ENCODE measurements at places on chromosomes 3 and 15.

DNA sequence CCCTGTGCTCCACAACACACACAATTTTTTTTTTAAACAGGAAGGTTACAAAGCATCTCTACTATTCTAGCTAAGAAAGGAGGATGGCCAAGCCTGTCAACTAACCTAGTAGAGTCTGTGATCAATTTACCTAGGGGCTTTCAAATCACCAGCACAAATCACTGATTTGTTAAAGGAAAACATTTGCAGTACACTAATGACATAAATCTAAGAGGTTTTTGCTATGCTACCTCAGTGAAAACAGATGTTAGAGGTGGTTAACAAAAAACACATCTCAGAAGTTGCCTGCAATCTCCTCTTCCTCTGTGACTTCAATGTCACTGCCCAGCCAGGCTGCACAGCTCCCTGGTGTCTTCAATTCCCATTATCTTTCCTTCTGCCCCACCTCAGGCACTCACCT is 72.0 kb downstream of the RAD18 start:
- no peak for DNase-seq

DNA sequence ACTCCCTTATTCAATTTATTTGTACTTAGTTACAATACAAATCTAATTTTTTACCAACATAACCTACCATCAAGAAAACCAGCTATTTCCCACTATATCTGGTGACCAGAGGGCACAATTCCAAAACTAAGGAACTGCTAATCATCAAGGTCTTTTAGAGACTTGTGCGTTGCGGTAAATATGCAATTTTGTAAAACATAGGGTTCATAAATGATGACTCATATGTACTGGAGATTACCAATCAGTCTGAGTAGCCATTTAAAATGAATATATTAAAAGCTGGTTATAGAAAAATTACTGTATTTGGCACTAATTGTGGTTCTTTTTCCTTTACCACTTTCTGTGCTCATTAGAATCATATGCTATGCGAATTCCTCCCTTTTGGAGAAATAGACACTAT is 859.6 kb downstream of the ROBO1 start:
- no peak for DNase-seq

DNA sequence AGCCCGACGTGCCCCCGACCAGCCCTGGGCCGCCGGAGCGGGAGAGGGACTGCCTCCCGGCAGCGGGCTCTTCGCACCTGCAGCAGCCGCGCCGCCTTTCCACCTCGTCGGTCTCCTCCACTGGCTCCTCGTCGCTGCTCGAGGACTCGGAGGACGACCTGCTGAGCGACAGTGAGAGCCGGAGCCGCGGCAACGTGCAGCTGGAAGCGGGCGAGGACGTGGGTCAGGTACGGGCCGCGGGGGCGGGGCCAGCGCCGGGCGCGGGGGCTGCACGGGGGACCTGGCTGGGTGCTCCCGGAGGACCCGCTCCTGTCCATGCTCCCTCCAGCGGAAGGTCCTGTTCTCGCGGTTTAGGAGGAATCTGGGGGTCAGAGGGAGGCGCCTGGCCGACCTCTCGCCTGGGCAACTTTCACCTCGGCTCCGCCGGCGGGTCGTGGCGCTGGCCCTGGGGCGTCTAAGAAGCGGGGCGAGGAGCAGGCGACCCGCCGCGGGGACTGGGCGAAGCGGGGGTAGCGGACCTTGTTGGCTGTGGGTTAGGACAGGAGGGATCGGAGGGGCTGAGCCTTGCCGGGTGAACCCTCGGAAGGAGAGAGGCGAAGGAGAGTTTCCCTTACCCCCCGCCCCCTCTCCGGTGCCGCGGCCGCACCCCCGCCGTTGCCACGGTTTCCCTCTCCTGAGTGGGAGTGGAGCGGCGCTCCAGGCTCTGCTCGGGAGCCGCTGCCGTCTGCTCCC is 682 bp downstream of the ITPKA start:
- no peak for DNase-seq

DNA sequence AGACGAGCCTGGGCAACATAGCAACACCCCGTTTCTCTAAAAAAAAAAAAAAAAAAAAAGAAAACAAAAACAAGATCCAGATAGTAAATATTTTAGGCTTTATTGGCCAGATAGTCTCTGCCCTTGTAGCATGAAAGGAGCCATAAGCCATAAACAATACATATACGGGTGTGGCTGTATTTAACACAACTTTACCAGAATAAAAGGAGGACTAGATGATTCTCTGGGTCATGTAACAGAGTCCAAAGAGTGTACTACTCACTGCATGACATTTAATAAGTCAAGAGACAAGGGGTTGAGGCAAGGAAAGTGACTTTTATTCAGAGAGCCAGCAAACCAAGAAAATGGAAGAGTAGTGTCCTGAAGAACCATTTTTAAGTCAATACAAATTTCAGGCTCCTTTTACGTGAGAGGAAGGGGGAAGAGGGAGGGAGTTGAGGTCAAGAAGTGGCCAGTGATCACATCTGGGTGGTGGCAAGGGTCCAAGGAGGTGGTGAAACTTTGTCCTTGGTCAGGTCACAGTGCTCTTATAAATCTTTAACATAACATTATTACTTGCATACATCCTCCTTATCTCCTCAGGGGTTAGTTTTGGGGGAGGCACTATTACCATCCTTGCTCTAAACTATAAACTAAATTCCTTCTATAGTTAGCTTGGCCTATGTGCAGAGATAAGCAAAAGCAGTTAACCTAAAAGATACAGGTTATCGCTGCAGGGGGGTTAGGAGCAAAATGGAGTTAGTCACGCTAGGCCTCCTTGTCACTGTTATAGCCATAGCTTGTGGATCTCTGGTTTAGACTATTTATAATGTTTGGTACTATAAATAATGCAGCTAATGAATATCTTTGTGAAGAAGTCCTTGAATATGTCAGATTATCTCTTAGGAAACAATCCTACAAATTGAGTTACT is 46.1 kb downstream of the METTL6 start:
- no peak for DNase-seq

GRCh38 chr3:2354702-2355101 is 256.0 kb downstream of the CNTN4 start:
- DNase-seq, result no peak

- DNase-seq, result no peak
Observed at GRCh38 chr3:12143949-12144504, 14.7 kb downstream of the TIMP4 start.

DNA sequence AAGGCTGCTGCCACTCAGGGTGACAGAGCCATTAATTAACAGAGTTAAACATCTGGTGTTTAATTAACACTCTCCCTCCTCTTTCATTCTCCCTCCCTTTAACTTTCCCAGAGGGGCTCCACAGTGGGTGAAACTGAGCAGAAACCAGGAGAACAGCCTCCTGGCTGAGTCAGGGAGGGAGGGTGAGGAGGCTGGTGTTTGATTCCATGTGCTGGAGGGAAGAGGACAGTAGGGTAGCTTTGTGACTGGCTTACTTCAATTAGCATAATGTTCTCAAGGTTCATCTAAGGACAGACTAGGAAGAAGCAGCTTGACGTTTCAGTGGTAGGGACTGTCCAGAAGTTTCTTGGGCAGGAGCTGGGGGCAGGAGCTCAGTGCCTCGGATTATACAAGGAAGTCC is 62.8 kb downstream of the SEMA5B start:
- DNase-seq, result no peak

- no peak for DNase-seq
Observed at GRCh38 chr3:331881-332280, 135.3 kb downstream of the CHL1 start.

GRCh38 chr3:26753095-26753494 is 130.5 kb downstream of the LRRC3B start:
- DNase-seq, result no peak

DNA sequence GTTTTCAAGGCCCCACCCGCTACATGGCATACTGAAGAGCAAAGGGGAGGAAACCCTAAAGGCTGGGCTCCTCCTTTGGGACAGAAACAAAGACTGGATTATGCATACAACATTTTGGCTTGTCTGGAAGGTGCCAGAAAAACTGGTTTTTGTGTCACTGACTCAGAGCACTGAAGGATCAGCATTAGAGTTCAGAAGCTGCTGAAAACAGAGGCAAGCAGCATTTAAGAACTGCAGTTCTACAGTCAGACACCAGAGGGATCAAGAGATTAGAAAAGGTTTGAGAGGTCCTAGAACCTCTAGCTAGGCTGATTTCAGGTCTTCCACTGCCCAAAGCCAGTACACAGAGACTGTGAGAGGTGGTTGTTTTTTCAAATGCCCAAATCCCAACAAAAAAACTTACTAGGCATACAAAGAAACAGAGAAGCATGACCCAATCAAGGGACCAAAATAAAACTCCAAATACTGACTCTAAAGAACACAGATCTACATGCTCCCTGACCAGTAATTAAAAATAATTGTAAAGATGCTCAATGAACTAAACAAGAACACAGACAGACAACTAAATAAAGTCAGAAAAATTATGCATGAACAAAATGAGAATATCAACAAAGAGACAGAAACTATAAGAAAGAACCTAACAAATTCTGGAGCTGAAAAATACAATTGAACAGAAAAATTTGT is 91.2 kb downstream of the SENP2 start:
- DNase-seq, result no peak

- no peak for DNase-seq
Observed at GRCh38 chr3:142031575-142031974, 117.8 kb downstream of the TFDP2 start.

- no peak for DNase-seq
Observed at GRCh38 chr15:66138892-66139590, 114.5 kb downstream of the MEGF11 start.

DNA sequence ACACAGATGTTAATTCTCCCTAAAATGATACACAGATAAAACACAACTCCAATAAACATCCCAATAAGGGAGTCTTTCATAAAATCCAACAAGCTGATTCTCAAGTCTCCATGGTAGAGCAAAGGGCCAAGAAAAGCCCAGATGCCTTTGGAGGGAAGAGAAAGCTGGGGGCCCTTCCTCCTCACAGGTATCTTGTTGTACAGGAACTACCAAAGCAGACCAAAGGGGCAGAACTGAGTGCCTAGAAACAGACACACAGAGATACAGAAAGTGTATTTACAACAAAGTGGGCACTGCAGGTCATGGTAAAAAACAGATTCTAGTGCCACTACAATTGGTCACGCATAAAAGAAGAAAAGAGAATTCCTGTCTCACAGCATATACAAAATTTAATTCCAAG is 87.2 kb upstream of the NSMCE3 start:
- no peak for DNase-seq

DNA sequence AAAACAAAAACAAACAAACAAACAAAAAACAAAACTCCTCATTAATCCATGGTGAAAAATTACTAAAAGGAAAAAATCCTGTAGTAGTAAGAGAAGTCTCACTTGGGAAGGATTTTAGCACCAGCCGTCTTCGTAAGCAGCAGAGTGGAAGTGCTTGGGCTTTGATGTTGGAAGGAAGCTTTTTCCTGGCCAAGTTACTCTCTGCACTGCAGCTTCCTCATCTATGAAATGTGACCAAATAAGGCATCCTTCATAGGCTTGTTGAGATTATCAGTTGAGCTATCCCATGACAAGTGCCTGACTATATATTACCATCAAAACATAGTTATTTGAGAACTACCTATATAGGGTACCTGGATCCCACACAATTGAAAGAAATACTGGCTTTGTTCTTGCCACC is 436.4 kb upstream of the ONECUT1 start:
- no peak for DNase-seq

DNA sequence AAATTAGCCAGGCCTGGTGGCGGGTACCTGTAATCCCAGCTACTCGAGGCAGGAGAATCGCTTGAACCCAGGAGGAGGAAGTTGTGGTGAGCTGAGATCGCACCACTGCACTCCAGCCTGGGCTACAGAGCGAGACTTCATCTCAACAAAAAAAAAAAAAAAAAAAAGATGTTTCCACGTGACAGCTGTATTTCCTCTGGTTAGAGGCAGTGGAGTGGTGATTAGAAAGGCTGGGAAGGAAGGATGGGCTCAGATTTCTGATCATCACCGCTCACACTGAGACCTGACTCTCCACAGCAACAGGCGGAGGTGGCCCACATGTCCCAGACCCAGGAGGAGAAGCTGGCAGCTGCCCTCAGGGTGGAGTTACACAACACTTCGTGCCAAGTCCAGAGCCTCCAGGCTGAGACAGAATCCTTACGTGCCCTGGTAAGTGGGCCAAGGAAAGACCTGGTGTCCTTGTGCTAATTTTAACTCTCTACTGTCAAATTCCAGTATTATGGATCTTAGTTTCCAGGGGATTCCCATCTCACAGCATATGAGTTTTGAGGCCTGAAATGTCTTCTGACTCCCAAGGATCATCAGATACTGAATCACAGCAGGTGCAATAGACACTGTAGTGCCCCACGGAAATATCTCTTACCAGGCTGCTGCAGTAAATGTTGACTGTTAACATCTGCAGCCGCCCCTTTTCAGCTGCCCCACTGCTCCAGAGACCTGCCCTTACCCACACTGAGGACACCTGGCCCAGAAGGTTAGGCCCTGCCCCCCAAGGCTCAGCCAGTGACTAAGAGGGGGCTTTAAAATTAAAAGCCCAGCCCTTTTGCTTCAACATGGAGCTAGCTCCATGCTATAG is 66.9 kb downstream of the BFSP2 start:
- no peak for DNase-seq

GRCh38 chr3:143600756-143601718 is 247.2 kb downstream of the SLC9A9 start:
- DNase-seq, result no peak

DNA sequence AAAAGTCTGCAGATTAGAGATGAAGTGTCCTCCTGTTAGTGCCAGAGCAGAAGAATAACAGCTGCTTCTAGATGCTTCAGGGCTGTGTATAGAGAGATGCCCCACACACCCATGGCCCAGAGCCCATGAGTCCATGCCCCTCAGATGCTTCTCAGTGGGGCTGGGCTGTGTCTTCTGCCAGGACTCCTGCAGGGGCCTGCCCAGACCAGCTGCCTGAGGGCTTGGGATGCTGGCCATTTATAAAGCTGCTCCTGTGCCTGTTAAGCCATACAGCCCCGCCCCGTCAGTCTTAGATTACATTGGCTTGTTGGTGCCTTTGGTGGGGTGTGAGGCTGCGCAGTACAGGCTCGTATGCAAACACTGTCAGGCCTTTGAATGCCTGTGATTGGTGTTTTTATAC is 318.0 kb upstream of the CTDSPL start:
- no peak for DNase-seq

DNA sequence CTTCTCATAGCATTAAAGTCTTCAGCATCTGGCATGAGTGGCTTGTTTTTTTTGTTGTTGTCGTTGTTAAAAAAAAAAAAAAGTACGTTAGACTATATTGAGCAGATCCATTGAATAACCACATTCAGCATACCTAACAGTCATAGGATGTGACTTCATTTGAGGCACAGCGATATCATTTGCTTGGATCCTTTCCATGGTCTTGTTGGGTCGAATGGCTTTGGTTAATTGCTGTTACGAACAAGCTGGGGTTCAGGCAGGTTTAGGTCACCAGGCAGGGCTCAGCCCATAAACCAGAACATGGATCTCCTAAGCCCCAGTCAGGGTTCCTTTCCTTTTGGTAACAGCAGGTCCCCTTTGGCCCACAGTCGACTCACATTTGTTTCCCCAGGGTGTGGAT is 76.2 kb downstream of the POLR2M start:
- DNase-seq, result no peak

- no peak for DNase-seq
Observed at GRCh38 chr3:54243056-54243931, 120.9 kb downstream of the CACNA2D3 start.

DNA sequence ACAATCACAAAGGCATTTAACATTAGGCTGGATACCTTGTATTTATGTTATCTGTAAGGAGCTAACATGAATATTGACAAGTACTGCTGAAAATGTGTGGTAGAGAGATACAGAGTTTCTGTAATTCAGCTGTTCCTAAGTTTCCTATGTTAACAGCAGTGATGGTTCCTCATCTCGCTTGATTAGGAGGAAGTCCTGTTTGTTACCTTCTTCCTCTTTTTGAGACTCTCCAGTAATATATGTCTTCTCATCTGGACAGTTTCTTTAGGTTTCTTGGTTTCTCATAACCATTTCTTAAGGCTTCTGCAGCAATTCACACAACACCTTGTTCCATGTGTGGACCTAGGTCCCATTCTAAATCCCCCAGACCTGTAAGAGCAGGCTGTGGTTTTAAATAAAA is 11.4 kb upstream of the PEX5L start:
- no peak for DNase-seq

Measured in stimulated activated CD8-positive, alpha-beta memory T cell treated with anti-CD3 and anti-CD28 coated beads, Interleukin-2, amount 100 ng/mL, for 1 hour (primary cell).